Left lung (tissue), 14 donors: ENCODE measurements at places on chromosomes 7 and 10.

- DNase-seq, result no peak
Observed at GRCh38 chr10:102375250-102375649, 20.3 kb upstream of the NFKB2 start.

GRCh38 chr10:92916433-92916832 lies 68.1 kb downstream of the EXOC6 start:
- DNase-seq, result no peak

- no peak for DNase-seq
Observed at GRCh38 chr10:127215866-127216265, 19.5 kb upstream of the INSYN2A start.

GRCh38 chr10:78280604-78281003 lies 246.9 kb downstream of the RPS24 start:
- DNase-seq, result no peak

- no peak for DNase-seq
Observed at GRCh38 chr10:64071218-64071617, 550.0 kb downstream of the REEP3 start.

- no peak for DNase-seq
Observed at GRCh38 chr10:131745591-131745990, 155.2 kb upstream of the PPP2R2D start.

DNA sequence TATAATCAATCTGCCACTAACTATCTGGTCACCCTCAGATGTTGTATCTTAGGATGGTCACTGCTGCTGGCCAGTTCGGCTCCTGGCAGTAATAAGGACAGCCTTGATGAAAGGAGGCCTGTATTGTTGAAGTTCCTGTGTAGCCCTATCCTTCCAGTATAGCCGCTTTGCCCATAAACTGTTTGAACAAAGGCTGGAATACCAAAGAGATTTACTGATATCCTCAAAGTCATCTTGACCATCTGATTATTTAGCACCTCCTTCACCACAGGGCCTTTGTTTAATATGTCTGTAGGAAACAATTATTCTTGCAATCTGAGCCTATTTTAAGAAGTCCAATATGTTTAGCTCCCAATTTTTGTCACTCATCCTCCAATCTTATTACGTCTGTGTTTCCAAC lies 77.7 kb downstream of the HYCC1 start:
- no peak for DNase-seq

DNA sequence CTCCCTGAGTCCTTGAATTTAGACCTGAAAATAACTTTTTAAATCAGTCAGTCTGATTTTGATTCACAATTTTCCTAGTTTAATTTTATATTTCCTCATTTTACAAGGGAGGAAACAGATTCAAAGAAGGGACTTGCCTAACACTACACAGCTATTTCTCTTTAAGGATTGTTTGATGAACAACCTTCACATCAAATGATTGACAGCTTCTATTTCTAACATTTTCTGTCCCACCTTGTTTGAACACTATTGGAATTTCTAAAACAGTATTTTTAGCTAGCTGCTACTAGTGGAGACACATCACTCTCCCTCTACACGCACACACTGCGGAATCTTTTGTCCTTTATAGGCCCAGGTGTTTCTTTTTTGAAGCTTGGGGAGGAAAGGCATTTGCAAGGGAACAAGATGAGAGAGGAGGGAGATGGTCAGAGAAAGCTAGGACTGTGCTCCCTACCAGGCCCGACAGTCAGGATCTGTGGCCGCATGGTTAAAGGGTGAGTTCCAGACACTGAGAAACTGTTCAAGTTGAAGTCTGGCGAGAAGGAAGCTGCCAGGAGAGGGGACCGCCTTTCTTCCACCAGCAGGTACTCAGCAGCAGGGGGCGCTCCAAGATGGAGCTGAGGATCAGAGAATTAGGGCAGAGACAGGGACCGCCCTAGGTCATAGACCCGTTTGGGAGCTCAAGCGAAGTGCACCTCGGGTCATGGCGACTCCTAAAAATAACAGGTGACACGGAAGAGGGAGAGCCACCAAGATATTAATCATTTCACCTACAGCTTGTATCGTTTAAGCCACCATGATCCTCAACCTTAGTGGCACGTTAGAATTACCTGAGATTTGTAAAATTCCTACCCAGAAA lies 49.7 kb downstream of the DNAJC12 start:
- DNase-seq, result no peak

DNA sequence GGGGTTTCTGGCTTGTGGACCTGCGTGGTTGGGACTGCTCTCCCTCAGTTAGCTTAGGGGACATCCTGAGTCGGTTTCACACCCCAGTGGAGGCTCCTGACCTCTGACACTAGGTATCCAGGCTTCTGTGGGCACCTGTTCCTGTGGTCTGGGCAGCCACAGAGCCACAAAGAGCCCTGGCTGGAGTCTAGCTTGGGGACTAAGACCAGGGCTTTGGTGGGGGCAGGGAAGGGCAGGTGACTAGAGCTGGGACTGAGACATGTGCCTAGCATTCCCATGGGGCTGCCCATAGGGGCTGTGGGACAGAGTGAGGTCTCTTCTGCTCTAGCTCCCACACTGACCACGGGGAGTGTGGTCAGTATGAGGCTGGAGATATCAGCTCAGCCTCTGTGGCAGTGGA lies 4.0 kb upstream of the TMEM270 start:
- no peak for DNase-seq

DNA sequence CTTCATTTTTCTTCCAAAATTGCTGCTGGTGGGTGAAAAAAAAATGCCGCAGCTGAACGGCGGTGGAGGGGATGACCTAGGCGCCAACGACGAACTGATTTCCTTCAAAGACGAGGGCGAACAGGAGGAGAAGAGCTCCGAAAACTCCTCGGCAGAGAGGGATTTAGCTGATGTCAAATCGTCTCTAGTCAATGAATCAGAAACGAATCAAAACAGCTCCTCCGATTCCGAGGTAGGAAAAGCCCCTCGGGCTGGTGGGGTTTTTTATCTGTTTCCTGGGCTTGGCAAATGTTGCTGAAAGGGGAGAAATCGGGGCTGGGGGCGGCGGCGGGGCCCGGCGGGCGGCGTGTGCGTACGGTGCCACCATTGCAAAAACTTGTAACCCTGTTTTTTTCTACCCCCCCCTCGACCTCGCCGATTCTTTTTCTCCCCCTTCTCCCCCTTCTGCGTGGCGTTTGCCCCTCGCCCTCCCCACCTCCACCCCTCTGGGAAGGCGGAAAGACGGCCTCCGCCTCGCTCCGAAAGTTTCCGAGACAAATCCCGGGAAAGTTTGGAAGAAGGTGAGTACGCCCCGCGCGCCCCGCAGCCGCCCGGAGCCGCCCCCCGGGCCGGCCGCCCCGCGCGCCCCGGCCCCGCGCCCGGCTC lies 789 bp downstream of the TCF7L2 start:
- DNase-seq, result peak; percentile 35

GRCh38 chr10:78316451-78316931 lies 282.8 kb downstream of the RPS24 start:
- peak; percentile 35 for DNase-seq

- DNase-seq, result no peak
Observed at GRCh38 chr7:101932083-101932482, 114.7 kb downstream of the CUX1 start.

DNA sequence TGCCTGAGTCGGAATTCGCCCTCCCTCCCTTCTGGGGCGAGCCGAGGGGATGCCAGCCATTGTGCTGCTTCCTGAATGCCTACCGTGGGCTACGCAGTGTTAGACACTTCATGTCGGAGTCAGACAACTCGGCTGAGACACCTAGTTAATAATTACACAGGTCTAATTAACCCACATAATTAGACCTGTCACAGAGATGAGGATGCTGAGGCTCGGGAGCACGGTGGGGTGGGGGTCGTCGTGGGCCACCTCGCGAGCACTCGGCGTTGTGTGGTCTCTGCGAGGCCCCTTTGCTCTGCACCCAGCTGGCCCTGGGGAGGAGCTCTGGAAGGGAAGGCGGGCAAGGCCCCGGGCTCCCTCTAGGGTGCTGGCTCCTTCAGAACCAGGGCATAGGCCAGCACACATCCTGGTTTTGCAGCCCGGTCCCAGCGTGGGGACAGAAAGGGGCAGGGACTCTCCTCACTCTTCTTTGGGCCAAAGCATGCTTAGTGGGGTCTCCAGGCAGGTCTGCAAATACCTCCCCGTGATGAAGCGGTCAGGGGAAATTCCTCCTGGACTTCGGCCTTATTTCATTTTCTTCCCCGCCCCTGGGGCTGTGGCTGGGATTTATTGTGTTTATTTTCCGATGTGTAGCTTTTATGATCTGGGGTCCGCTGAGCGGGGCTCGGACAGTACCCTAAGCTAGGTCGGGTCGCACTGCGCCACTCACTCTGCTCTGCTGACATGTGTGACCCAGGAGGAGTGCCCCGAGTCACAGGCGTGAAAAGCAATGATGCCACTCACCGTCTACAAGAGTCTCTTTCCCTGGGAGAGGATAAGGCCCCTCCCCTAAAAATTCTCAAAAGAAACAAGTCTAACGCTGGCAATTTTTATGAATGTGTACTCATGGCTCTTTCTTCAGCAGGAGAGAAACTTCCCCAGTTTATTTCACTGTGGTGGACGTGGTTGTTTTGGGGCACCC lies 4.9 kb upstream of the FOXL3 start:
- no peak for DNase-seq

DNA sequence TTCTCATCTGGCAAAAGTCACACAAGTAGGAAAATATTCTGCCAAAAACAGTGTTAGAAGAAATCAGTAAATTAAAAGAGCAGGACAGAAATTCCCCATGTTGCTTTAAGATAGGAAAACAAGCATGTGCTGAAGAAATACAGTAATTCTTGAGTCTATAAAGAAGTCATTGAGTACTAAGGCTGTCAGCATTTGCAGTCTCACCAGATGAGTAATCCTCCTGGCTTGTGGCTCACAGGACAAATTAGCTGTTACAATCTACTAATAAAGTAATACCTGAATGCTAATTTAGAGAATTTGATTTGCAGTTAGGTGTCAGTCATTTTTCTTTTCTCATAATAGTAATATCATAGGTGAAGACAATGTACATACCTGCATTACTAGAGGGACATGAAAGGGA lies 1158.9 kb upstream of the CELF2 start:
- no peak for DNase-seq

GRCh38 chr10:102660888-102661657 lies 16.8 kb downstream of the TRIM8 start:
- DNase-seq, result peak; percentile 78

- no peak for DNase-seq
Observed at GRCh38 chr7:26183545-26184280, 16.8 kb downstream of the HNRNPA2B1 start.

DNA sequence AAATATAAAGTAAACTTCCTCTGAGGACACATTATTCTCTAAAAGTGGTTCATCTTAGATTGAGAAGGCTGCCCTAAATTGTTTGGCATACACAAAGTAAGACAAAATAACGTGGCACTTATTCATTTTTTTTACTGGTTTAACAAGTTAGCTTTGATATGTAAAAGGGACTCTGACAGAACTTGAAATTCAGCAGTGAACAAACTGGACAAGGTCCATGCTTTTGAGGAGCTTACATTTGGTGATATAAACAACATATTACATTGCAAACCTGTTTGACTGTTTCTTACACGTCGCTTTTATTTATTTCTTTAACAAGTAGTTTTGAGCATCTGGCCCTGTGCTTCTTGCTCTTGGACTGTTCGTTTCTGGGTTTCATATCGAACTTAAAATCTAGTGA lies 253.1 kb upstream of the POM121L12 start:
- no peak for DNase-seq

DNA sequence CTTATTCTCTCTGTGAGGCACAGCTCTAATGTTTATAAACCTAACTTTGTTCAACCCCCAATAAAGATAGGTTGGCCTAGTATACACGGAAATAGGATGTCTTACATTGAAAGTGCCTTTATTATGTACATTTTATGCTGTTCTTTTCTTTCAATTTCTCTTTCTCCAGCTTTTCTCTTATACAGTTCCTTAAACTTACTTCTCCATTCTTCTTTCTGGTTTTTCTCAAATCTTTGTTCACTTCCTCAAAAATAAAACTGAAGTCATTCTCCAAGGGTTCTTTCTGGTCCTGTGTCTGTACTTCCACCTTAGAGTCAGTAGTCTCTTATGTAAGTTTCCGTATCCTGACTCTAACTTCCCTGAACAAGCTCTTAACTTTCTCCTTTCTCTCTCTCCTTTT lies 29.2 kb upstream of the NAMPT start:
- no peak for DNase-seq

- DNase-seq, result no peak
Observed at GRCh38 chr10:35723059-35723458, 81.0 kb upstream of the FZD8 start.

- DNase-seq, result no peak
Observed at GRCh38 chr10:121579656-121580055, 18.6 kb downstream of the FGFR2 start.

GRCh38 chr7:113370910-113371309 lies 252.6 kb upstream of the SMIM30 start:
- DNase-seq, result no peak

DNA sequence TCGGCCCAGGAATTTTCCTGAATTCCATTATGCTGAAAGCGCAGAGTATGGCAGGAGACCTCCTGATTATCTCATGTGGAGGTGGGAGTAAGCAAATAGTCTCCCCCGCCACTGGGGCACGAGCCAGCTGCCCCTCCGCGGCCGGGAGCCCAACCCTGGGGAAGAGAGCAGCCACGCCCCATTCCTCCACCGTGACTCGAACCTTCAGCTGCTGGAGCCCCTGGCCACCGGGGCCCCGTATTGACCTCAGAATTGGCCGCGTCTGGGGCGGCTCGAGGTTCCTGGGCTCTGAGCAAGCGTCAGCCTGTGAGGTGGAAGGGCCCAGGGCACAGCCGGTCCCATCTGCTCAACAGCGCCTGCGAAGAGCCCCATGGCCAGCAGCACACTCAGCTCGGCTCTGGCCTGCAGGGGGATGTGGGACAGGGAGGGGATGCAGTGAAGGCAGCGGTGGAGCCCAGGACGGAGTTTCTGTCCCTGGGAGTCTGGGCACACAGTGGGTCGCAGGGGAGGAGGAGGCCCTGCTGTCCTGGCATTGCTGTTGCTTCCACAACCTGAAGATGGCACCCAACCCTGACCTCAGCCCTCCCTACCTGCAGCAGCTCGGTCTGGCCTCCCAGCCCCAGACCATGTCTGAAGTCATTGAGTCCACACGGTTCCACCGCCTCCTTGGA lies 97.8 kb downstream of the CHST15 start:
- DNase-seq, result peak; percentile 89
